ENCODE measurements at places on chromosomes 2 and 18.

GRCh38 chr18:33123862-33124518 lies 316.5 kb downstream of the CCDC178 start:
- no peak for DNase-seq

DNA sequence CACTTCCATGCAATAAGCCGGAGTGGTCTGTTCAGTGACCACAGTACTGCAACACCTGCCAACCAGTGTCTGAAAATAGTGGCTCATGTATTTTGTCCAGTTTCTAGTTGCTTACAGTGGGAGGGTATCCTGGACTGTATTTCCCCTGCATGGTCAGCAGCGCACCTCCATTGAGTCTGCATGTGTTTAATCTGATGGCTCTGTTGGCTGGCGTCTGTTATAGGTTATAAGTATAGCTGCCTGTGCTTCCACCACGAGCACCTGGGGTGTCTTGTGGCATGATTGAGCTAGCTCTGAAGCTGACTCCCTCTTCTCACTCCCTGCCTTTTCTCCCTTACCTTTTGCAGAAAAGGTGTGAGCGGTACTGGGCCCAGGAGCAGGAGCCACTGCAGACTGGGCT lies 12.9 kb downstream of the PTPN18 start:
- no peak for DNase-seq

- DNase-seq: no peak
These were observed 372.8 kb downstream of the TMX3 start for GRCh38 chr18:68342039-68342659.

- DNase-seq: no peak
These were observed 213.6 kb downstream of the PTGR3 start for GRCh38 chr18:74995419-74995736.

- DNase-seq: no peak
These were observed 87.7 kb downstream of the PRKRA start for GRCh38 chr2:178363252-178363651.

GRCh38 chr18:58241877-58242276 lies 197.9 kb downstream of the NEDD4L start:
- DNase-seq: no peak

DNA sequence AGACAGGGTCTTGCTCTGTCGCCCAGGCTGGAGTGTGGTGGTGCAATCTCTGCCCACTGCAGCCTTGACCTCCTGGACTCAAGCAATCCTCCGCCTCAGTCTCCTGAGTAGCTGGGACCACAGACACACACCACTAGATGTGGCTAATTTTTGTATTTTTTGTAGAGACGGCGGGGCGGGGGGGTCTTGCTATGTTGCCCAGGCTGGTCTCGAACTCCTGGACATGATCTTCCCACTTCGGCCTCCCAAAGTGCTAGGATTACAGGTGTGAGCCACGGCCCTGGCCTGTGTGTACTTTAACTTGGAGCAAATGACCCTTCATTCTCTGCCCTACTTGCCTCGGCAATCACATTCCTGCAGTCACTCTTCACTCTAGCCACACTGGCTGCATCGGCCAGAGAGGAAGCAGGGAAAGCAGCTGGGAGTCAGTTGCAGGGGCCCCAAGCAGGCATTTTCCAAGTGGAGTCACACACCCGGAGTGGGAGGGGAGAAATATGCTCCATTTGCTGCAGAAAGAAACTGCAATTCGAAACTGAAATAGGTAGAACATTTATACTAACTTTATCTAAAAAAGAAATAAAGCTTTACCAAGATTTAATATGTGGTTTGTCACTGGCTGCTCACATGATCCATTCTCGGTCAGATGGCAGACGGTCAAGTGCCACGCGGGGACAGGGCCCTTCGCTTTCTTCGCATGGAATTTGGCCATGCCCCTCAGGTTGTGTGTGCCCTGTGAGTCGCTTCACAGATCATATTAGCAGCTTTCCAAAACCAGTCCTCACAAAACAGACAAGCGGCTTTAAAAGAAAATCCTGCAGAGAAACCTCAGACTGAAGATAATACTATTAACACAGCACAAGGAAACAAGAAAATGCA lies 37.1 kb downstream of the FAM161A start:
- DNase-seq: no peak

DNA sequence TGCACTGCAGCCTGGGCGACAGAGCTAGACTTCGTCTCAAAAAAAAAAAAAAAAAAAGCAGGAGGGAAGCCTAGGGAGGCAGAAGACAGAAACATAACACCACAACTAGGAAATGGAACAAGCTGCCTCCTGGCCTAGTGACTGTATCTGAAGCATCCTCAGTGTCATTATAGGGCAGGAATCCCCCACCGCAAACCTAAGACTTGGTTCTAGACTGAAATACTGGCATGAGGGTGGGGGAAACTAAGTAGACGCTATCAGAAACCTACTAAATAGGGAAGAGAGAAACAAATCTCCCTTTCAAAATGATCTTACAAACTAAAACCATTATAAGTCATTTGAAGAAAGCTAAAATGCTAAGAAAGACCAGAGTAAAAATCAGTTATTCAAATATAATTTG lies 16.4 kb upstream of the SMAD2 start:
- no peak for DNase-seq

DNA sequence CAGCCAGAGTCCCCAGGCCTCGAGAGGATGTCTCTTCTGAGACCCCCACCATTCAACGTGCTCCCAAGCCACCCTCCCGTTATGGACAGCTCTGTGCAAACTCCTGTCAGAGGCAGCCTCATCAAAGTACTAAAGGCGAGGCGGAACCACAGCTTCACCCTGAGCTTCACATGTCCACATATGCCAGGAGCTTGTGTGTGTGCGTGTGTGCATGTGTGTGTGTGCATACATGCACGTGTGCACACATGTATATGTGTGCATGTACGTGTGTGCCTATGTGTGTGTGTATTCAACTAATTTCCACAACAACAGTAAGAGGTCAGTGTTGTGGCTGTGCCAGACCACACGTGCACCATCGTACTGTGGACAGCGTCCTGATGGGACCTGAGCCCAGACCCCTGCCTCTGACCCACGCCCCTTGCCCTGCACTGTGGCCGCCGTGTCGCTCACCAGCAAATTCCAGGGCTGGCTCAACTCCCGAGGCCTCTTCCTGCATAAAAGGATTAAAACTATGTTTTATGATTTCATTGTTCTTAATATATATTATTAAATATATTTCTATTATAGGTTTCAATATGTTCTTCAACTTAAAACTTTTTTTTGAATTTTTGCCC lies 444.8 kb downstream of the EIPR1 start:
- no peak for DNase-seq

DNA sequence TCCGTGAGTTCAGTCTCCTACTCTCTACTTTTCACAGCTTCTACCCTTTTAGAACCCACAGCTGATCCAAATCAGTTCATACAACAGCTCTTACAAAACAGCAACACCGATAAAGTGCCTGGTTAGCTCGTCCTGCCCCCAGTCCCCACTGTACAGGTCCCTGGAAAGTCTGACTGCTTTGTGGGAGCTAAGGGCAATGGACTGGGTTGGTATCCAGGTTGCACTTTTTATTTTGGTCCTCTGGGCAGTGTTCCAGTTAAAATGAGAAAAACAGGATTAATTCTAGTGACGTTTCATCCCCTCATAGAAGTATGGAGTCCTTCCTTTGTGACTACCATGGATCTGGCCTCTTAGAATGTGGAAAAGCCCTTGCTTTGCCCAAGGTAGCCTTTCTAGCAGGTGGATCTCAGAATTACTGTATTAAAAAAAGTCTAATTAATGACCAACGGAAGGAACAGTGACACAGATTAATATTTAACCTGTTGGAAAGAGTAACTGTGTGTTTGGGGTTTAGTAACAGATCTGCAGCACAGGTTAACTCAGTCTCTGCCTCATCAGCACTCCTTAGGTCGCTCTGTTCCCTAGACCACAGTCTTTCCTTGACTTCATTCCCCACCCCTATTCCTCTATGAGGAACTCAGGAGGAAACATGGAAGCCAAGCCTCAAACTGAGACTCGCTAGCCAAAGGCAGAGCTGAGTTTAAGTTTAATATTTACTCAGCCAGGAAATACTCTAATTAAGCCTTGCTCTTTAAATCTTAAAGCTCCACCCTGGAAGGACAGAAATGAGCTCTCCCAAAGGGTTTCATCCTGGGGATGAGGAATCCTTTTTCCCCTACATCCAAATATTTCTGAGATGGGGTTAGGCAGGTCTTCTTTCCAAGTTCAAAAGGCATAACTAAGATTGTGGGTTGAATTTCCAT lies 52.8 kb upstream of the ITGA6 start:
- DNase-seq: no peak

GRCh38 chr2:177171418-177171865 lies 41.2 kb upstream of the HNRNPA3 start:
- DNase-seq: peak; percentile 37

DNA sequence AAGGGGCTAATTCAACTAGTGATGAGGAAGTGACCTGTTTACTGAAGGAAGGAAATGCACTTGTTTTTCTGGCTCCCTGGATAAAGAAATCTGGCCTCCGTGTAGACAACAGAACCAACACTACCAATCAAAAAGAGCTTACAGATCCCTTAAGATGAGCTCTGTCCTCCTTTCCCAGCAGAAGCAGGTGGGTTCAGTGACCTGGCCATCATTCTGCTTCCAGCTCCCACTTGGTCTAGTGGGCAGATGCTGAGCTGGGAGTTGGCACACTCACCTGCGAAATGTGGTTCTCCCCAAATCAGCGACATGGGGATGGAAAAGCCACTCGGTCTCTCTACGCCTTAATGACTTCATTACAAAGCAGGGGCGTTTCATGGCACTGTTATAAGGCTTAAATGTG lies 132.6 kb downstream of the AFF3 start:
- DNase-seq: no peak

DNA sequence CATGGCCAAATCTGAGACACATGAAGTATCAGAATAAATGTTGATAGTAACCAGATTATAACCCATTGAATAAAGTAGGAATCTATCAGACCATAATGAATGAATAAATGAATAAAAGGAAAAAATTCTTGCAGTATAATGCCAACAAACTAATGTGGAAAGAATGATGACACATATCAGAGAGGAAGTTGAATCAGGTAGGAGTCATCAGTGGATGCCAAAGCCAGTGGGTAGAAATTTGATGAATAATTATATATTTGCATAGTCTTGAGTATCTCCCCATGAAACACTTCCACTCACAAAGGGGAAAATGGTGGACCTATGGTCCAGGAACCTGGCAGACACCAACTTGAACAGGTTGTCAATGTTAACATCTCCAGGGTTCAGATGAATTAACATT lies 68.6 kb downstream of the GALNT3 start:
- no peak for DNase-seq

DNA sequence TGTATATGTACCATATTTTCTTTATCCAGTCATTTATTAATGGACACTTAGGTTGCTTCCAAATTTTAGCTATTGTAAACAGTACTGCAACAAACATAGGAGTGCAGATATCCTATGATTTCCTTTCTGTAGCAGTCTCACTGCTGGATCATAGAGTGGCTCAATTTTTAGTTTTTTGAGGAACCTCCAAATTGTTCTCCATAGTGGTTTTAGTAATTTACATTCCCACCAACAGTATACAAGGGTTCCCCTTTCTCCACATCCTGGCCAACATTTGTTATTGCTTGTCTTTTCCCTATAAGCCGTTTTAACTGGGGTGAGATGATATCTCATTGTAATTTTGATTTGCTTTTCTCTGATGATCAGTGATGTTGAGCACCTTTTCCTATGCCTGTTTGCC lies 114.3 kb downstream of the TMEM17 start:
- no peak for DNase-seq

- DNase-seq: peak; percentile 32
These were observed 40.7 kb upstream of the GALR1 start for GRCh38 chr18:77208964-77209363.

GRCh38 chr2:198762441-198762840 lies 695.3 kb downstream of the SATB2 start:
- no peak for DNase-seq

GRCh38 chr2:70557171-70557838 lies 3.7 kb upstream of the TGFA start:
- no peak for DNase-seq

GRCh38 chr2:221571025-221571550 lies 1.0 kb downstream of the EPHA4 start:
- DNase-seq: no peak

DNA sequence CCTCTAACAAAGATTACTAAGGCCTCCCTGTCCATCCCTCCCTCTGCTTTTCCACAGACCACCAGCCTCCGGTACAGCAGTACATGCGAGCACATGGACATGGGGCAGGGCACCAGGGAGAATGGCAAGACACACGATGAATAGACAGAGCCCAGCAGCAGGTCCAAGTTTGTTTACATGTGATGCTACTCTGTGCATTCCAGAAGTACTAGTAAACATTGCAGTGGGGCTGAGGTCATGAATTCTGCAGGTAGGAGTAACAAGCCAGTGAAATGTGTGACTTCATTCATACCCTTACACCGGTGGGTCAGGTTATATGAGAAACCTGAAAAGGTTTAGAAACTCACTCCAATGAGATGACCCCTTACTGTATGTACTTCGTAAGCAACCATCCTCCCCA lies 205.7 kb downstream of the BCL11A start:
- no peak for DNase-seq

DNA sequence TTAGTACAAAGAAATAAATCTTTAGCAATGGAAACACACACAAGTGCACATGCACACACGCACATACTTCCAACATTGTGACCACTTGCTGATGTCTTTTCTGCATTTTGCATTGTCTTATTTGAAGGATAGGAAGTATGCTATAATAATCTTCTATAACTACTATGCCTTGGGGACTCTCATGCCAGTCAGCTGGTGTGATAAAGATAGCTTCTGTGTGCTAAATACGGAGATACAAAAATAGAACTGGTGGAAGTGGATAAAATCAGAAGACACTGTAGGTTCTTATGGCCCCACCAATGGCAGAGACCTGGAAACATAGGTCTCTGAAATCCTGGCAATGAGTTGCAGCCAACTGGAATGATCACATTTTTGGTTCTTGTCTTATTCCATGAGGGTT lies 31.5 kb upstream of the RASGRP3 start:
- DNase-seq: no peak

DNA sequence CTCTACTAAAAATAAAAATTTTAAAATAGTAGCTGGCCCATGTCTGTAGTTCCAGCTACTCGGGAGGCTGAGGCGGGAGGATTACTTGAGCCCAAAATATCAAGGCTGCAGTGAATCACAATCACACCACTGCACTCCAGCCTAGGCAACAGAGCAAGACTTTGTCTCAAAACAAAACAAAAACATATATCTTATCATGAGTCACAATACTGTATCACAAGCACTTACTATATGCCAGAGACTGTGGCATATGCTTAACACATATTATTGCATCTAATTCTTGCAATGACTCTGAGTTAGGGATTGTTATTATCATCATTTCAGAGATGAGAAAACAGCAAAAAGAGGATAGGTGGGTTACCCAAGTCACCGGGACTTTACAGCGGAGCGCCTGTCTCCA lies 29.5 kb upstream of the TMEM37 start:
- DNase-seq: no peak

DNA sequence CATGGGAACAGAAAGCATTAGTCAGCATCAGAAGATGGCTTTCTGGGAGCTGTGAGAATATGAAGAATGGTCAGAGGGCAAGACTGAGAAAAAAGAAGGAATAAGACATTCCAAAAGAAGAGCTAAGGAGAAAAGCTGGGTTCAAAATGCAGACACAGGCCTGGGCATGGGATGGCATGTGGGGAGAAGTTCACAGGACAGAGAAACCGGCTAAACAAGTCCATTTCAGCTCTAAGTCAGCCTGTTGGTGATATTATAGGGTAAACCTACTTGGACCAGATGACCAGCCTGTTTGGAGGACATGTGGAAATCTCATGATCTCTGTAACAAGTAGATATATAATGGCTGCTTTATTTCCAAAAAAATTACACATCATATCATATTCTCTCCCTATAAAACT lies 91.7 kb upstream of the MEIS1 start:
- no peak for DNase-seq

GRCh38 chr2:120343100-120343432 lies 2.9 kb upstream of the INHBB start:
- no peak for DNase-seq

Measured in GDM1 (cell line).